ENCODE measurements at places on chromosomes 2 and 18.

DNA sequence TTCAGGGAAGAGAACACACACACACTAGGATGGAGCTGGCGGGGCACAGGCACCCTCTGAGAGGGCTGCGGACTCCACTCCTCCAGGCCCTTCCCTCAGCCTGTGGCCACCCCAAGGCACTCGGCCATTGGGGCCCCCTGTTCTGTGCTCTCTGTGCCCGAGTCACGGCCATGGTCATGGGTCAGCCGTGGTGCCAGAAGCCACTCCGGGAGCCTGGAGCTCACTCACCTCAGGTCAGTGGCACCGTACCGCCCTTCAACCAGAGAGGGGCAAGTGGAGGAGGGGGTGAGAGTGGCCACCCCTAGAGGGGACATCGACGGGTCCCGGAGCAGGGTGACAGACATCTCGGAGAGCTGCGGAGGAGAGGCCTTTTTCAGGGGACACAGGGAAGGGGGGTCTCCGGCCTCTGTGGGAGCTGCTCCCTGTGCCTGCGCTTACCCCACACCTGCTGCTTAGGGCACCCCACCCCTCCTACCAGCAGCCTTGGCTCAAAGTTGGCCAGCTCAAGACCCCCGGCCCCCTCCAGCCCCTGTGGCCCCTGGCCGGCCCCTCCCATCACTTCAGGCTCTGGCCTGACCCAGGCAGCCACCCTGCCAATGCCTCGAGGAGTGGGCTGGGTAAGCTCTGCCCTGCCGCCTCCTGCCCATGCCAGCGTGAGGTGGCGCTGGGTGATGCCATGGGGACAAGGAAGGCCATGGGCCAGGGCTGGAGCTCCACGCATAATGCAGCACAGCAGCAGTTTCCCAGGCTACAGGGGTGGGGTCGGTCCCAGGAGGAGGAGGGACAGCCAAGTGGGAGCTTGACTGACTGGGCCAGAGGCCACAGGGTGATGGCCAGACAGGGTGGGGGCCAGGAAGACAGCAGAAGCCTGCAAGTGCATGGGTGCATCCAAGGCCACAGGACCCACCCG is 29.3 kb downstream of the AQP12A start:
- no peak for DNase-seq

DNA sequence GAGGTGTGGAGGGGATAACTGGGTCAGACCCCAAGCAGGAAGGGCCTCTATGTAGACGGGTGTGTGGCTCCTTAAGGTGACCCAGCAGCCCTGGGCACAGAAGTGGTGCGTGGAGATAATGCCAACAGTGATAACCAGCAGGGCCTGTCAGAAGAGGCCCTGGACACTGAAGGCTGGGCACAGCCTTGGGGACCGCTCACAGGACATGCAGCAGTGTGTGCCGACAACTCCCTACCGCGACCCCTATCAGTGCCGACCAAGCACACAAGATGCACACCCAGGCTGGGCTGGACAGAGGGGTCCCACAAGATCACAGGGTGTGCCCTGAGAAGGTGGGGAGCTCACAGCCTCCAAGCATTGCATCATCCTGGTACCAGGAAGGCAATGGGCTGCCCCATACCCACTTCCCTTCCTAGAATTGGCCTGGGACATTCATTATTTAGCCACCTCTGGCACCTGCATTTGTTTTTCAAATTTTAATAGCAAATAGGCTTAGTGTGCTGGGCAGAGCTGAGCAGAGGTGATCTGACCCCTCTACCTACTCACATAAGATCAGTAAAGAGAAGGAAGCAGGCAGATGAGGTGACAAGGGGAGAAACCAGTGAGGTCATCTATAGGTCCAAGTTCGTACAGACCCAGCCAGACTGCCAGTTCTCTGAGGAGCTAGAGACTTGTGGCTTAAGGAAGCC is 55.2 kb downstream of the BCL11A start:
- DNase-seq = no peak

- no peak for DNase-seq
Observed at GRCh38 chr2:168601741-168602140, 145.7 kb downstream of the CERS6 start.

DNA sequence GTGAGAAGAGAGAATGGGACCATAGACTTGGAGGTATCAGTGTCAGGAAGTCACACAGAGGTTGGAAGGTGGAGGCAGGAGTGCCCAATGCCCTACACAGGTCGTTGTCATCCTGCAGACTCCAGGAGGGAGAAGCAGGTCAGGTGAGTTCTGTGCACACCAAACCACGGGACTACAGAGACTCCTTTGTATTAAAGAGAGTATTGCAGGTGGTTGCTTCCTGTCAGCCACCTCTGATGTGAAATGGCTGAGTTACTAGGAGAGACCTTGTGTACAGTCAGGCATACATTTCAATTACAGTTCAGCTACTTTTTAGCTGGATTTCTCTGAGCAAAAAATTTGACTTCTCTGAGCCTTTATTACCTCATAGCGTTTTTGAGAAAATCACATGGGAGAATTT is 51.6 kb downstream of the SPP2 start:
- DNase-seq = no peak

- no peak for DNase-seq
Observed at GRCh38 chr2:20562540-20563225, 88.2 kb downstream of the HS1BP3 start.

GRCh38 chr2:67671464-67672450 is 274.6 kb downstream of the ETAA1 start:
- no peak for DNase-seq

All from DMS 273 treated with DMSO at 0.1 percent for 48 hours (cell line).